ENCODE measurements at places on chromosomes 1 and 21.

DNA sequence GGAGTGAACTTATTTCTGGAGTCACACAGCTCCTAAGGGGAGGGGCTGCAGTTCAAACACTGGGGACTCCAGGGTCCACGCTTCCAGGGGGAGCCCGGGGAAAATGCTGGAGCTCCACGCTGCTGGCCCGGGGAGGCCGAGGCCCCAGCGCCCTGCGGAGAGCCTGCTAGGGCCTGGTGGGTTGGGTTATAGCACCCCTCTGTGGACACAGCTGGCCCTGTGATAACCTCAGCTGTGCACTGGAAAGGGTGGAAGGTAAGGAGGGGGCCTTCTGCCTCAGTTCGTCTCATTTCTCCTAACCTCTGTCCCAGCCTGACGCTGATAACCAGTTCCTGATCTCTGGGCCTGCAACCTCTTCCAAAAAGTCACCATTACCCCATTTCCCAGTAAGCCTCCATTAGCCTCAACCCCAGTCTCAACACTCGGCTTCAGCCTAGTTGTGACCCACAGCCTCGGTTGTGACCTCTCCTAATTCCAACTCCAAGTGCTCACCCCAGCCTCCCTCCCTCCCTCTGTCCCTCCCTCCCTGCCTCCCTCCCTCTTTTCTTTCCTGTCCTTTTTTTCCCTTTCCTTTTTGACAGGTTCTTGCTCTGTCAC lies 7.1 kb downstream of the NBL1 start:
- DNase-seq = peak; percentile 17

GRCh38 chr1:30260318-30260717 lies 463.1 kb downstream of the MATN1 start:
- DNase-seq = no peak

- no peak for DNase-seq
Measured at GRCh38 chr21:35732788-35733187, 327.5 kb downstream of the SETD4 start.

- DNase-seq = no peak
Measured at GRCh38 chr1:246631426-246631825, 65.2 kb downstream of the CNST start.

DNA sequence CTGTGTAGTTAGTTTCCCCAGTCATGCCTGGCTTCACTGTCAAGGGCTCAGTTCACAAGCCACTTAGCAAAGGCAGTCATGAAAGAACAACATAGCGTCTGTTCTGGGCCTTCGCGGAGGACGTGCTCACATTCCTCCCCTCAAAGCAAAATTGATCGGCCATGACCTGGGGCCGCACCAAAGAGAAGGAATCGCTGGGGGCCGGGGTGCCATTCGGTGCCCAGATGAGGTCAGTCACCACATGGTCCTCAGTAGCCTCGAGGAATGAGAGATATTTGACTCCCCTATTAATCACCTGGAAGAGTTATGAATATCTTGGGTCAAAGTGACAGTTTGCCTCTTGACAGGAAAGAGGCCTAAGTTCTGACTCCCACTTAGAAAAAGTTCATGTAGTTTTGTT lies 251.1 kb upstream of the JUN start:
- no peak for DNase-seq

DNA sequence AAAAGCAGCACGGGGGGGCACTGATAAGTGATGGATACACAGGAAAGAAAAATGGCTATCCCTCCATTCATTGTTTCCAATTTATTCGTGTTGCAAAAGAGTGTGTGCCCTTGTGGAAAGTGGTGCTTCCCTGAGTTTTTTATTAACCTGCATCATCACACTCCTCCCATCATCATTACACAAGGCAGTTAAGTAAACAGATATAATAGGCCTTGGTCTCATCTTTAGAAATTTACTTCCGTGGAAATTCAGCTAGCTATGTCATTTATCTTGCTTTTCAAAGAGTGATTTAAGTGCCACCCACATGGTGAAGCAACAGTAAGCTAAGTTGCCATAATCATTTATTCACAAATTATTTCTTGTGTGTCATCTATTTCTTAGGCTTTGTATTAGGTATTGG lies 473.3 kb downstream of the NEGR1 start:
- DNase-seq = no peak
